Right ventricle myocardium superior (tissue), 1 donor: ENCODE measurements at places on chromosomes 5 and 9. TPM values are rescaled to one million over a fixed set of nuclear protein-coding genes. Genes with fewer than 3 reads are reported as not detected.

DNA sequence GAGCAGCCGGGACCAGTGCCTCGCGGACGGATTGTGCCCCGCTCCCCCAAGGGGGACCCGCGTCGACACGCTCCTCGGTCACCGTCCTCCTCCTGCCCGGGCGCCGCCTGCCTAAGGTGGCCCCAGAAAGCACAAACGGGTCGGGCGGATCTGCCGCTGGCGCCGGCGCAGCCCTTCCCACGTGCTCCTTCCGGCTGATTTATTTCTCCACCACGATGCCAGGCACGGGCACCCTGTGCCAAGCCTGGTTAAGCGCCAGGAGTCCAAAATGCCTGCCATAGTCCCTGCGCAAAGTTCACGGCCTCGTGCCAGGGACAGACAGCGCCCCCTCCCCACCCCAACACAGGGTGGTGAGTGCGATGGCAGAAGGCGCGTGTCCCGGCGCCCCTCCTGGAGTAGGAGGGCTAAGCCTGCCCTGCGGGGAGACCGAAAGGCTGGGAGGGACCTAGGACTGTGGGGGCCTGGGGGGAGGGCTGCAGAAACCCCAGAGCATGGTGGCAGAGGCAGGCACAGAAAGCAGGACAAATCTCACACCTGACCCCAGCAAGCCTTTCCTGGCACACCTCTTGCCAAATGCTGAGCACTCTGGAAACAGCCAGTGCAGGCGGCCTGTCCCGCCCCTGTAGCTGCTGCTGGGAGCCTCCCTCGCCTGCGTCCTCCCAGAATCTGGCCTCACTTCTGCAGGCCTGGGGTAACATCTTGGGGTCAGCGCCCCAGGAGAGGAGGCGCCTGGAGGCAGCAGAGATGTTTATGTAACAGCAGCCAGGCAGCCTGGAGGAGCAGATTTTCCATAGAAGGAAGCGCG is 1.1 kb upstream of the NOTCH1 start:
- peak; percentile 85 for DNase-seq

The CCDC69 gene
- total RNA-seq = 178 TPM

DNA sequence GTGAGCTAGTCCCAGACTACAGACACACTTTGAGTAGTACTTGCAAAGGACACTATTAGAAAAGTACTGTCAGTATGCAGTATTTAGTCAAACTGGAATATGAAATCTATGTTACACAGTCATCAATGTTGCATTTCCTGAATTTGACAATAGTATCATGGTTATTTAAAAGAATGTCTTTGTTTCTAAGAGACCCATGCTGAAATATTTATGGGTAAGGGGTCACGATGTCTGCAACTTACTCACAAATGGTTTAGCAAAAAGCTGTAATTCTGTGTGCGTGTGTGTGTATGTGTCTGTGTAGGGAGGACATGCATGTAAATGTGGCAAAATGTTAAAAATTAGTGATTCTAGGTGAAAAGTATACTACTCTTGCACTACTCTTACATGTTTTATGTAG is 105.6 kb downstream of the GOLPH3 start:
- no peak for DNase-seq

The C9orf50 gene
- total RNA-seq = not detected

- no peak for DNase-seq
Measured at GRCh38 chr9:92146610-92147009, 31.4 kb upstream of the SPTLC1 start.

DNA sequence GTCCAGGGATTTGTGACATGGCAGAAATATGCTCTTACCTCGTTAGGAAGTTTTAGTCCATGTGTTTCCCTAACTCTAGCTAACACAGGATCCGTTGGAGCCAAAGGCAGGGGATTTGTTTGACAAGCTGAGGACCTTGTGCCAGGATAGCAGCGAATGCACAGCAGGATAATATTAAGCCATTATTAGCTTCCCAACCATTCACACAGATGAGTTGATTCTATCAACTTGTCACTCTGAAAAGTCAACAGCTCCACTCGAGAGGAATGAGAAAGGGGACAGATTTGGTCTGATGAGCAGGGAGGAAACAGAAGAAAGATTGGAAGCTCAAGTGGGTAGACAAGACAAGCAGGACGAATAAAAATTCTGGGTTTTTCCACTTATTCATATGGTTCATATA is 106.2 kb downstream of the FSTL4 start:
- no peak for DNase-seq
